ENCODE measurements at places on chromosomes 11 and 22. TPM values are rescaled to one million over a fixed set of nuclear protein-coding genes. Genes with fewer than 3 reads are reported as not detected.

Gene NDUFS8
- 90.0 TPM for polyA plus RNA-seq

Gene MRGPRD
- polyA plus RNA-seq, result not detected

Gene SCARF2
- 24.4 TPM for polyA plus RNA-seq

DNA sequence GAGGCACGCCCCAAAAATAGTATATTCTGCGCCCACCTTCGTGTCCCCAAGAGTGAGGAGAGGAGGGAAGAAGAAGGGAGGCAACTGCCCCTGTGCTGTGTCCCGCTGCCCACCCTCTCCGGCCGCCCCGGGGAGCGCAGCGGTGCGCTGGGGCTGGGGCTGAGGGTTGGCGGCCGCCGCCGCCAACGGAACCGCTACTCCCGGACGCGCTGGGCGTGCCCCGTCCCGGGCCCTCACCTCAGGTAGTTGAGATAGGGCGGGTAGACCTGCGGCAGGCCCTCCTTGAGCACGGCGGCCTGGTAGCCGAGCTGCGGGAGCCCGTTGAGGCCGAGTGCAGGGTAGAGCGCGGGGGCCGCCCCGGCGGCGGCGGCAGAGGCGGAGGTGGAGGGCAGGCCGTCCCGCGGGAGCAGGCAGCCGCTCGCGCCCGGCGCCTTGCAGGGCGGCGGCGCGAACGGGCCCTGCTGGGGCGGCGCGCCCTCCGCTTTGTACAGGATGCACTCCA lies 2.4 kb downstream of the PGR start:
- DNase-seq, result peak; percentile 36

GRCh38 chr11:62142921-62143320 lies 19.1 kb downstream of the INCENP start:
- no peak for DNase-seq

- no peak for DNase-seq
These were observed 74.8 kb upstream of the PITPNB start for GRCh38 chr22:27993774-27994350.

- DNase-seq, result no peak
These were observed 16.6 kb upstream of the ARHGAP8 start for GRCh38 chr22:44735518-44736428.
